ENCODE measurements at places on chromosomes 16 and 17. TPM values are rescaled to one million over a fixed set of nuclear protein-coding genes. Genes with fewer than 3 reads are reported as not detected.
A peak's percentile ranks its signal among the peaks of the same experiment; 100 is the strongest.

- no peaks in the 10 kb centered on the region for H3K36me3 ChIP-seq
- DNase-seq, result no peak
- H3K4me1 ChIP-seq, result no peaks in the 10 kb centered on the region
- no peaks in the 10 kb centered on the region for H3K27me3 ChIP-seq
- no peak overlapping the region for H3K4me3 ChIP-seq
Observed at GRCh38 chr16:48408688-48409087, 23.5 kb upstream of the SIAH1 start.

DNA sequence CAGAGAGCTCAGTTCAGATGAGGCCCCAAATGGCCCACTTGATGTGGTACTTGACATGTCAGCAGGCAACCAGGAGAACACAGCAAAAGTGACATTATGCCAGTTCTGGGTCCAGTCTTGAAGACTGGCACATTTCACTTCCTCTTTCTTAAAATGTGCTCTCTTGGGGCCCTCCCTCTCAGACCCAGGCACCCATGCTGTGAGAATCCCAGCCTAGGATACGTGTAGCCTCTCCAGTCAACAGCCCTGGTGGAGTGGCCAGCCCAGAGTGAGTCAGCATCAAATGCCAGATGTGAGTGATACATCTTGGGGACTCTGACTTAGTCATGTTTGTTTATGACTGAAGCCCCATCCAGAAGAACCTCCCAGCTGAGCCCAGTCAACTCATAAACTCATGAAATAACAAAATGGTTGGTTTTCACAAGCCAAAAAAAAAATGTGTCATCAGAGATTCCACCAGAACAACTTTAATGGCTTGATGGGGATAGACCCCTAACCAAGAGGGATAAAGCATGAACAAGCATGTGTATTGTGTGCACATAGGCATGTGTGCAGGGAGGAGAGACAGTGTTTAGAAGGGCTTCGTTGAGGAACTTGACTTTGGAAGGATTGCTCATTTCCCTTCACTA is 82.5 kb upstream of the TNRC6C start:
- DNase-seq, result no peak
- H3K4me1 ChIP-seq, result peaks cover 61% of the 10 kb centered on the region
- peaks cover 9% of the 10 kb centered on the region for H3K27me3 ChIP-seq
- H3K27ac ChIP-seq, result peak overlapping the region; percentile 73
- H3K36me3 ChIP-seq, result peaks cover 7% of the 10 kb centered on the region

DNA sequence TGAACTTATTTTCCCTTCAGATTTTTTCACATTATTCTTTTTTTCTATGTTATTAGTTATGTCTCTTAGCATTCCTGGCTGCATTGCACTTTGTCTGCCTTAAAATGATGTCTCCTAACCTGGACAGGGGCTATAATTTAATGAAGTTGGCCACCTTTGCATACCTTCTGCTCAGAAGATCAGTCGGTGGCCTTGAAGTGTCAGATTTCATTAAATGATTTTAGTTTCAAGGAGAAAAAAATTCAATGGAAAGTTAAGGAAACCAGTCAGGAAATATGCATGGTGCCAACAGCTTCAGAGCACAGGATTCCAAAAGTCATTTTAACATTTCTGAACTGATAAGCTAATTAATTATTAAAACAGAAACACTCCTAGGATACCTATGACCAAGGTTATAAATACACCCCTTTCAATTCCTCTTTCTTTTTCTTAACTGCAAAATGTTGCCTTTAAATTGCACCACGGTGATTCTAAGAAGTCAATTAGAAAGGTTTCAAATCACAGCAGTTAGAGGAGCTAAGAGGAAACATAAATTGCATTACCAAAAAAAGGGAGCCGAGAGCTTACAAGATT is 533.4 kb downstream of the KCNJ2 start:
- H3K27me3 ChIP-seq, result no peaks in the 10 kb centered on the region
- H3K36me3 ChIP-seq, result no peaks in the 10 kb centered on the region
- no peak for DNase-seq
- no peak overlapping the region for H3K4me3 ChIP-seq

GRCh38 chr17:32116937-32117336 is 25.4 kb upstream of the RHOT1 start:
- DNase-seq, result no peak
- H3K4me1 ChIP-seq, result no peaks in the 10 kb centered on the region
- H3K36me3 ChIP-seq, result no peaks in the 10 kb centered on the region
- H3K4me3 ChIP-seq, result no peak overlapping the region
- no peak overlapping the region for H3K27ac ChIP-seq

DNA sequence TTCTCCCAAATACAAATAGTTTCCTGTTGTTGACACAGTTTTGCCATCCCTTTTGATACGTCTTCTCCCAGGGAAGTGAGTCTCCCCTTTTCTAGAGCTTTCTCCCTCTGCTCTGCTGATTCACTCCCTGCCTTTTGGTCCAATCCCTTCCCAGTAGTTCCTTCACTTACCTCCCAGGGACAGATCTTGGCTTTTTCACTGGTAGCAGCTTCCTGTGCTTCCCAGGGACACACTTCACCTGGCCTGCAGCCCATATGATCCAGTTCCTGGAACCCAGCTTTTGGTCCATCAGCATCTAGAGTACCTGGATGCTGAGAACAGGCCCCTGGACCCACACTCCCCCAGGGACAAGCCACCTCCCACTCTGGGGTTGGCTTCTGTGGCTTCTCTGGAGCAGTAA is 15.8 kb downstream of the GPR179 start:
- H3K4me1 ChIP-seq, result peaks cover 18% of the 10 kb centered on the region
- H3K36me3 ChIP-seq, result peaks cover 8% of the 10 kb centered on the region
- no peak for DNase-seq
- no peak overlapping the region for H3K27ac ChIP-seq
- H3K27me3 ChIP-seq, result peaks cover 22% of the 10 kb centered on the region
- no peak overlapping the region for H3K4me3 ChIP-seq

GRCh38 chr16:64390102-64390501 is 731.8 kb downstream of the CDH11 start:
- H3K4me1 ChIP-seq, result no peaks in the 10 kb centered on the region
- H3K4me3 ChIP-seq, result no peak overlapping the region
- DNase-seq, result no peak
- H3K36me3 ChIP-seq, result no peaks in the 10 kb centered on the region
- H3K27ac ChIP-seq, result no peak overlapping the region

- no peak overlapping the region for H3K4me3 ChIP-seq
- peaks cover 17% of the 10 kb centered on the region for H3K4me1 ChIP-seq
- no peak for DNase-seq
- peaks cover 15% of the 10 kb centered on the region for H3K27me3 ChIP-seq
- H3K36me3 ChIP-seq, result peaks cover 2% of the 10 kb centered on the region
- no peak overlapping the region for H3K27ac ChIP-seq
Observed at GRCh38 chr16:73054813-73055482, 7.0 kb upstream of the ZFHX3 start.

DNA sequence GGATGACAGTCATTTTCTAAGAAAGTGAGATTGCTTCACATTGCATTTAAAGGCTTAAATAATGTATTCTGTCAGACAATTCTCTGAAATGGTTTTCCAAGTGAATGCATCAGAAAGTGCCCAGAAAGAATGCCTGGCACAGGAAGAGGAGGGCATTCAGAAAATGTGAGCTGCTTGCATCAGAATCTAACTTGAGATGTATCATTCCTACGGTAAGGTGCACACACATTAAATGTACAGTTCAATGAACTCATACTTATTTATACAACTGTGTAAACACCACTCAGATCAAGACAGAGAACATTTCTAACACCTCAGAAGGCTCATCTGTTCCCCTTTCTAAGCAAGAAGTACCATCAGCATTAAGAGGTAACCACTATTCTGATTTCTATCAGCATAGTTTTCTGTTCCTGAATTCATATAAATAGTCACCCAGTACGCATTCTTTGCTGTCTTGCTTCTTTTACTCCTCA is 638.0 kb downstream of the MAF start:
- DNase-seq, result no peak
- peak overlapping the region; percentile 79 for H3K27ac ChIP-seq
- H3K4me3 ChIP-seq, result peak overlapping the region; percentile 59
- peaks cover 8% of the 10 kb centered on the region for H3K27me3 ChIP-seq
- H3K4me1 ChIP-seq, result peaks cover 54% of the 10 kb centered on the region

DNA sequence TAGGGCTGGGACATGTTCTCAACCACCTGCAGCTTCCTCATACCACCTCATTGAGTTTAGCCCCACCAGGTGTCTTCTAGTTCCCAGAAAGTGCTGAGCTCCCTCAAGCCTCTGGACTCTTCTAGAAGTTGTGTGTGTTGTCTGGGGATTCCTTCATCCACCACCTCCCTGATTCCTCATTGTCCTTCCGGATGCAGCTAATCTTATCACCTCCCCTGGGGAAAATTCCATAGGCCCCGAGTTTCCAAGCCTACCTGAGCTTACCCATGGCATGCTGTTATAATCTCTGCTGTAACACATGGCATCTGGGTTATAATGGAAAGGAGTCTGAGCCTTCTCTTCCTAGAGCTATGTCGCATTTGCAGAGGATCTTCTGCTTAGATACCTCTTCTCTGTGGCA is 243.5 kb upstream of the SDK2 start:
- peaks cover 8% of the 10 kb centered on the region for H3K27me3 ChIP-seq
- no peaks in the 10 kb centered on the region for H3K36me3 ChIP-seq
- no peaks in the 10 kb centered on the region for H3K4me1 ChIP-seq
- no peak overlapping the region for H3K4me3 ChIP-seq
- no peak overlapping the region for H3K27ac ChIP-seq

DNA sequence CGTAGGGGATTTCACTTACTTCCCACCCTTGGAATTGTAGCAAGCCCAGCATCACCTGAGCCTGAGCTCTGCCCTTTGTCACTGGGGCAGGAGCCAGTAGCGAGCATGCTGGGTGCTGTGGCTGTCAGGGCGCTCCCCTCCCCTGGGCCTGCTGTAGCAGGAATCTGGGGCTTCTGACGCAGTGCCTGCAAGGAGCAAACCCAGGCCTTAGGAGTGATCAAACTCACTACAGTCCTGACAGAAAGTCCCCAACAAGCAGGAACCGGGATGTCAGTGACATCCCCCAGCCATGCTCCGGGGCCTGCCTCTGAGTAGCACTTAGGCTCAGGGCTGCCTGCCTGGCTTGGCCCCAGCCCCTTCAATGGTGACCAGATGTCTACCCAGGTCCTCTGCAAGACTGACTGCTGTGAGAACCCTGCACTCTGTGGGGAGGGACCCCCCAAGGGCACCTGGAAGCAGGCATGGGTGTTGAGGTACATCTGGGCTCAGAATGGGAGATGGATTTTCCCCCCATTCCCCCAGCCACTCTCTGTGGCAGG is 23.5 kb downstream of the PLD6 start:
- DNase-seq, result no peak
- H3K4me1 ChIP-seq, result peaks cover 48% of the 10 kb centered on the region
- H3K4me3 ChIP-seq, result no peak overlapping the region
- peak overlapping the region; percentile 84 for H3K27ac ChIP-seq

DNA sequence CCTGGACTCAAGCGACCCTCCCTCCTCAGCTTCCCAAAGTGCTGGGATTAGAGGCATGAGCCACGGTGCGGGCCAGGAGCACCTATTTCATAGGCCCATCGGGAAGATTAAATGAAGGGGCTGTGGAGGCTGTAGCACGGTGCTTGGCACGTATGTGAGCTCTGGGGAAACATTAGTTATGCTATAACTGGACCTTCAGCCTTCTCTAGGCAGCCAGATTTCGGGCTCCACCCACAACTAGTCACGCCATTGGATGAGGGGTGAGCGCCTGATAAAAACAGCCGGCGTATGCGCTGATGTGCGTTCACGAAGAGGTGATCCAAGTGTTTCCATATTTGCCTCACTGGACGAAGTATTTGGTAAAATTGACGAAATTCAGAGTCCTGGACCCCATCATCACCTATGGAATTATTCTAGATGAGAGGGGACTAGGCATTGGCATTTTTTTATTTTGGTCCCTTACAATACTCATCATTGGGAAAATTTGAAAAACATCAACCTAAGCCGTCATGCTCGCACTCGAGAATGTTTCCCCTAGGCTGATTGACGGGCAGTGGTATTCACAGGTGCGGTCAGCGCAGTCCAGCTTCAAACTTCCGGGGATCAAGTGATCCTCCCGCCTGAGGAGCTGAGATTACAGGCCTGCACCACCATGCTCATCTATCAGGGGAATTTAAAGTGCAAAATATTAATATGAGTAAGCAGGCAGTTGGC is 1.8 kb upstream of the ANKRD11 start:
- no peaks in the 10 kb centered on the region for H3K27me3 ChIP-seq
- H3K27ac ChIP-seq, result no peak overlapping the region
- peaks cover 17% of the 10 kb centered on the region for H3K36me3 ChIP-seq
- no peak for DNase-seq
- peak overlapping the region; percentile 88 for H3K4me3 ChIP-seq
- H3K4me1 ChIP-seq, result peaks cover 43% of the 10 kb centered on the region

DNA sequence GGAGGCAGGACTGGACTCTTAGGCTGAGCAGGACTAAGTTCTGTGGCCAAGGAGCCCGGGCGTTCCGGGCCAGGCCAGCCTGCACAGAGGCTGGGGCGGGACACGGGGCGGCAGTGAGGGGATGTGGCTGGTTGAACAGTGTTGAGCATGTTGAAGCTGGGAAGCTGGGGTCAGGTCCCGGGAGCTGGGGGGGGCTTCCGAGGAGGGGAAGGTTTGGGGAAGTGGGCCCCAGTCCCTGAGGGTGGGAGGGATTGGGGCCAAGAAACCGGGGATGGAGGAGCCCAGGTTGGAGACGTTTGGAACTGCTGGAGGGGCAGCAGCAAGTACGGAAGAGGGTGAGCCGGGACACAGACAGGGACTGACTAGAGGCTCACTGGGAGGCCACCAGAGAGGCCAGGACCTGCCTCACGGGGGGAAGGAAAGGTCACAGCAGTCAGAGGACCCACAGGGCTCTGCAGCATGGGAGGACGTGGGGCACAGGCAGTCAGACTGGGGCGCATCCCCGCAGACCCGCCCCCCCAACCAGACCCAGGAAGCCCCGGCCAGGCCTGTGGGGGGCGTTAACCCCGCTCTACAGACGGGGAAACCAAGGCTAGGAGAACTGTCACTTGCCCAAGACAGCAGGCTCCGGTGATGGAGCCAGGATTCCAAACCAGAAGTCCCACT is 9.5 kb downstream of the TAX1BP3 start:
- no peak for DNase-seq
- no peaks in the 10 kb centered on the region for H3K27me3 ChIP-seq
- H3K36me3 ChIP-seq, result peaks cover 10% of the 10 kb centered on the region
- H3K4me3 ChIP-seq, result no peak overlapping the region
- H3K27ac ChIP-seq, result no peak overlapping the region
- H3K4me1 ChIP-seq, result peaks cover 3% of the 10 kb centered on the region

DNA sequence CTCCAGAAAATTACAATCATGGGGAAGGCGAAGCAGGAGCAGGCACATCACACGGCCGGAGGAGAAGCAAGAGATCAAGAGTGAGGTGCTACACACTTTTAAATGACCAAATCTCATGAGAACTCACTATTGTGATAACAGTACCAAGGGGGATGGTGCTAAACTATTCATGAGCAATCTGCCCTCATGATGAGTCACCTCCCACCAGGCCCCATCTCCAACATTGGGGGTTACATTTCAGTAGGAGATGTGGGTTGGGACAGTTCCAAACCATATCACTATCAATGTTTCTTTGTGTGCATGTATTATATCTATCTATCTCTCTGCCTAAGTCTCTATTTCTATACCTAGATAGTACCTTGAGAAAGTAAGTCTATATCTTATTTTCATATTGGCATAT is 724.8 kb downstream of the CDH11 start:
- no peak for DNase-seq
- no peaks in the 10 kb centered on the region for H3K36me3 ChIP-seq
- H3K27me3 ChIP-seq, result no peaks in the 10 kb centered on the region
- no peak overlapping the region for H3K27ac ChIP-seq

Gene CRAMP1
- total RNA-seq, result 16.9 TPM

Gene DHX40
- 19.1 TPM for total RNA-seq

Gene RGS11
- total RNA-seq, result not detected

Gene TBC1D3I
- total RNA-seq, result 4.4 TPM

Gene MMP15
- 0.60 TPM for total RNA-seq

Gene IGSF6
- 0.29 TPM for total RNA-seq

Gene PRAC2
- not detected for total RNA-seq

Gene RTN4RL1
- not detected for total RNA-seq

Gene ACBD4
- 20.1 TPM for total RNA-seq
